ENCODE measurements at places on chromosomes 4 and X.

DNA sequence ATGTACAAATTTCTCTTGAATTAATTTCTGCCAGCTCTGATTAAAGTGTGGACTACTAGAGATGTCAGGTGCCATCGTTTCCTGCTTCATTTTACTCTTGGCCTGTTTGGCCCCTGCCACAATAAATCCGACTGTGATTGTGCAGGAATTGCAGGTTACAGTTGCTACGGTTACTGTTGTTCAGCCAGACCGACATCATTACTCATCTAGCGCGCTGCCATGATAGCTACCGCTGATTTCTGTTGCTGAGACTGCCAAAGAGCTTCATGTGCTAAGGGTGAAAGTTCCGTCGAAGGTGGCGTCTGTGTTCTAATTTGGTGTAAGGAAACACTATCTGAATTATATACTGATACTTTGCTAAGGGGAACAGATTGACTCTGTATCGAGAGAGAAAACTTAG lies 22.1 kb downstream of the SLIT2 start:
- DNase-seq: no peak

DNA sequence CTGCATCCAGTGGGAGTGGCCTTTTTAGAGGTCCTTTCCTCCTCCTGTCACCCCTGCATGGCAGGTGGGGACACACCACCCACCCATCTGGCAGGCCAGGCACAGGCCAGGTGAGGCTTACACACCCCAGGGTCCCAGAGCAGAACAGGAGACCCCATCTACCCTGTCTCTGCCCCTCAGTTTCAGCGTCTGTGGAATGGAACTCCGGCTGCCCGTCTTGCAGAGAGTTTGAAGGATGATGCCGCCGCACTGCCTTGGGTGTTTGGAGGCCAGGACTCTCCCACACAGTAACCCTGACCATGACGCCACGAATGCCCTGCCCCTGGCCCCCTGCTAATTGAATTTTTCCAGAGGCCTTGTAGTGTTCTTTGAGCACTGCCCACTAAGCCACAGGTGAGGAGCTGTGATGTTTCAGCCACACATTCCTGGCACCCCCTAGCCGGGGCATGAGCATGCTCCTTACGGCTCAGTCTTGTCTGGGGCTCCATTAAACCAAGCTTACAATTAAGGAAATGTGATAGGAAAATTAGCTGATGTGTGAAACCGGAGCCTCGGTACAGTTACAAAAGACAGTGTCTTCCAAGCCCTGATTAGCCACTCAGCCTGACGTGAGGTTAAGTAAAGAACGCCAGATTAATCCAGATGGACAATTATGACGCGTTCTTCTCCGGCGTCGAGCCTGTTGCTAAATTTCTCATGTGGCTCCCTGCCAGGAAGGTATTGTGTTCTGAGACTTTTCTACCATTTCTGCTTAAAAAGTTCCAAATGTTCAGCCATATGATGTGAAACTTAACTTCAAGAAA lies 39.3 kb downstream of the HMX1 start:
- peak; percentile 16 for DNase-seq

DNA sequence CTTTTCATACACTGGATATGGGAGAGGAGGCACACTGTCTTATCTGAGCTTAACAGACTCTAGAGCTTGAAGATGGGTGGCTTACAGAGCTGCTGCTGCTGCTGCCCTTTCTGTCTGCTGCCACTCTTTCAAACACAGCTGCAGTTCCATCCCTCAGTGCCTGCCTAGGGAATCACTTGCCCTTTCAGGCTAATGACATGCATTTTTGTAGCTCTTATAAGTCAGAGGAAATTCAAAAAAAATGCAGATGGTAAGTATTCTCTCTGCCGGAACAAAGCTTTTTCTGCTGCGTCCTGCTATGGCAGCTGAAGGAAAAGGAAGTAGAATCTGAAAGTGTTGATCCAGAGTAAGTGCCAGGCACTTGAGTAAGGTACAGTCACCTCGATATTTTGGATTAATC lies 460.4 kb upstream of the DIAPH2 start:
- DNase-seq: no peak

DNA sequence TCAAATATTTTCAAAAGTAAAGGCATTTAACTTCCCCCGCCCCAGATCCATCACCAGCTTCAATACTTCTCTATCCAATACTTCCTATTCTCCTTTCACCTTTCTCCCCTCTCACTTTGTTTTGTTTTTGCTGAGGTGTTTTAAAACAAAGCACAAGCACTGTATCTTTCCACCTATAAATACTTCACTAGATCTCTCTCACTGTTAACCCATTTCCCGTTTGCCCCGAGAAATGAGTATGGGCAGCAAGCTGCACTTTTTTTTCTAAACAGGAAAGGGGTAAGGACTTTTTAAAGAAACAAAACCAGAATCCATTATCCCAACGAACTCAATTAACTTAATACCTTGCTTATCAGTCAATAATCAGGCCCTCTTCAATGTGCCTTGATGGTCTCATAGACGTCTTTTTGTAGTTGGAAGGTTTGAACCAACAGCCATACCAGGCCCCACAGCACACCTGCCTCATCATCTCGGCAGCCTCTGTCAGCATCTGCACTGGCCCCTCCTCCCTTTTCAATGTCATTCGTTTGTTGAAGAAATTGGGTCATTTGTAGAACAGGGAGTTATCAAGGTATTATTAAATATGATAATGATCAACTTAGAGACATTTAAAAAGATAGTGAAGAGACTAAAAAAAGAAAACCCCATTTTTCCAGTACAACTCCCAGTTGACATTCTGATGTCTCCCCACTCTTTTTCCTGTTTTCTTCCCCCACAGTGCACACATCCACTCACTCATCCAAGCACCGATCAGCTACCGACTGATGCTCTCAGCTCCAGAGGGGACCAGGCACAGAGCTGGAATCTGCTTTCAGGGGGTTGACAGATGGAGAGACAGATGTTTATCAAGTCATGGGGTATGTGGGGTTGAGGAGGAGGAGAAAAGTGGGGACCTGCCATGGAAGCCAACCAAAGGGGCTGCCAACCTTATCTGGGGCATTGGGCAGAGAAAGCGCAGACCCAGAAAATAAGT lies 25.8 kb downstream of the CRMP1 start:
- no peak for DNase-seq

- no peak for DNase-seq
Observed at GRCh38 chr4:141871086-141871770, 234.8 kb downstream of the IL15 start.

GRCh38 chrX:24777660-24778059 lies 83.9 kb downstream of the POLA1 start:
- no peak for DNase-seq

- no peak for DNase-seq
Observed at GRCh38 chr4:74061430-74061829, 22.9 kb upstream of the CXCL3 start.

GRCh38 chr4:170414961-170415360 lies 325.2 kb upstream of the AADAT start:
- no peak for DNase-seq

- no peak for DNase-seq
Observed at GRCh38 chrX:3442691-3443090, 96.2 kb upstream of the MXRA5 start.

GRCh38 chr4:2789351-2789750 lies 3.5 kb upstream of the SH3BP2 start:
- no peak for DNase-seq
